ENCODE measurements at places on chromosomes 11 and 22. TPM values are rescaled to one million over a fixed set of nuclear protein-coding genes. Genes with fewer than 3 reads are reported as not detected.

- H3K4me1 ChIP-seq: no peaks in the 10 kb centered on the region
- no peak for DNase-seq
- no peaks in the 10 kb centered on the region for H3K36me3 ChIP-seq
- H3K4me3 ChIP-seq: no peak overlapping the region
- no peak overlapping the region for H3K27ac ChIP-seq
Measured at GRCh38 chr11:69916806-69917387, 97.7 kb upstream of the FGF3 start.

Gene APOA1
- total RNA-seq: 0.23 TPM

Gene KMT2A
- 116 TPM for total RNA-seq

DNA sequence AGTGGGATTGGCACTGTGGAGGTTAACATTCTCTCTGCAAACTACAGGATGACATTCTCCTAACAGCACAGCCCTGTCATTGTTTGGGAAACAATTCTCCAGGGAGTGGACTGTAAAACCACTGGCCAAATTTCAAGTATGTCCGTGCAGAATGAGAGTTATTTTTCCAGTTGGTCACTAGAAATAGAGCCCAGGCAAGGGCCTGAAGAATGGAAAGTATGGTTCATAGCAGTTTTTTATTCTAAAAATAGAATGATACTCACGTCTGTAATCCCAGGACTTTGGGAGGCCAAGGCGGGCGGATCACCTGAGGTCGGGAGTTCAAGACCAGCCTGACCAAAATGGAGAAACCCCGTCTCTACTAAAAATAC is 39.0 kb upstream of the CD44 start:
- H3K4me1 ChIP-seq: peaks cover 13% of the 10 kb centered on the region
- H3K36me3 ChIP-seq: peaks cover 5% of the 10 kb centered on the region
- H3K27me3 ChIP-seq: no peaks in the 10 kb centered on the region
- DNase-seq: no peak
- no peak overlapping the region for H3K27ac ChIP-seq
- no peak overlapping the region for H3K4me3 ChIP-seq

DNA sequence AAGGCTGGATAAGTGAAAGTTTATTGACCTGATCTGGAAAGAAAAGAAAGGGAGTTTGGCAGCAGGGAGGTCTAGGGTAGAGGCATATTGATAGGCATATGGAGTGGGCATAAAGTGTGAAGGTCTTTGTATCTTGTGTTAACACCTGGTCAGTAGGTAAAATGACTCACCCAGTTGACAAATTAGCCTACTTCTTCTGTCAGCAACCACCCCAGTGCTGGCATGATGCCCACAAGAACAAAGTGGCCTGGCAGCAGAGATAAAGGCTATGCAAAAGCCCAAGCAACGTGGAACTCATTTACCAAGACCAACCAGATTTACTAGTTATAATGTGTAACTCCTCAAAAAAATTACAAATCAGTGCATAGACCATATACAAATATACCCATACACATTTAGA is 4.9 kb downstream of the OR10A3 start:
- H3K36me3 ChIP-seq: no peaks in the 10 kb centered on the region
- H3K27me3 ChIP-seq: peaks cover 12% of the 10 kb centered on the region
- H3K27ac ChIP-seq: no peak overlapping the region
- no peak overlapping the region for H3K4me3 ChIP-seq

Gene KCNA4
- total RNA-seq: not detected

Gene CD44
- 294 TPM for total RNA-seq

DNA sequence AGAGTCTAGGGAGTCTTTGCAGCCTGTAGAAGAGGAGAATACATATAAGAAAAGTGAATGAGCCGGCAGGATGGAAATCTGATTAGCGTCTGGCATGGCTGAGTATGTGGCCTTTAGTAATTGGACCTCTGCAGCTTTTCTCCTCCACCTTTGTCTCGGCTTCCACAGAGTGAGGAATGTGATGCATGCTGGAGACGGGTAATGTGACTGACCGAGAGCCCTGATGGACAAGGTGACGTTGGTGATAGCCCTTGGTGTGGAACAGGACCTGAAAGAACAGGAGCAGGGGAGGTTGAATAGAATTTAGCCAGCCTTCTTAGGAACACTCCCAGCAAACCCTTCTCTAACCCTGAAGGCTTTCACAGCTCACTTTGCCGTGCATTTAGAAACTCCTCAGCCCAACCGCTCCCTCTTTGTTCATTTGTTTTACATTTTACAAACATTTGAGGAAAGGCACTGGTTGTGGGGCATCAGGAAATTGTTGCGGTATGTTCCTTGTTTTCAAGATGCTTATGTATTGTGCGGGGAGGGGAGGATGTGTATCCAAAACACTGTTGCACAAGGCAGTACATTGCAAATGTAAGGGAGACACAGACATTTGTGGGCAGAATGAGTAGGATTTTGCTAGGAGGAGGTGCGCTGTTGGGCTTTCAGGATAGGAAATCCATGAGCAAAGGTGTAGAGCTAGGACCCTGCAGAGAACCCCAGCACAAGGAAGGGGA is 6.9 kb downstream of the GTPBP1 start:
- H3K4me3 ChIP-seq: no peak overlapping the region
- H3K27me3 ChIP-seq: no peaks in the 10 kb centered on the region

- no peak overlapping the region for H3K27ac ChIP-seq
- no peaks in the 10 kb centered on the region for H3K4me1 ChIP-seq
- DNase-seq: no peak
- no peak overlapping the region for H3K4me3 ChIP-seq
Measured at GRCh38 chr22:29434288-29434687, 4.1 kb upstream of the RFPL1 start.
